ENCODE measurements at places on chromosomes 2 and 18.

GRCh38 chr2:66574701-66575624 is 140.0 kb downstream of the MEIS1 start:
- DNase-seq: peak; percentile 26

- DNase-seq: no peak
These were observed 608.5 kb downstream of the RNF144A start for GRCh38 chr2:7525746-7526145.

GRCh38 chr2:227717687-227718567 is at the start of gene SLC19A3:
Gene SLC19A3, minus strand, starts transcription at chr2:227718028. Its CDS starts 15,710 bp downstream, at chr2:227702318.
- no peak for DNase-seq

DNA sequence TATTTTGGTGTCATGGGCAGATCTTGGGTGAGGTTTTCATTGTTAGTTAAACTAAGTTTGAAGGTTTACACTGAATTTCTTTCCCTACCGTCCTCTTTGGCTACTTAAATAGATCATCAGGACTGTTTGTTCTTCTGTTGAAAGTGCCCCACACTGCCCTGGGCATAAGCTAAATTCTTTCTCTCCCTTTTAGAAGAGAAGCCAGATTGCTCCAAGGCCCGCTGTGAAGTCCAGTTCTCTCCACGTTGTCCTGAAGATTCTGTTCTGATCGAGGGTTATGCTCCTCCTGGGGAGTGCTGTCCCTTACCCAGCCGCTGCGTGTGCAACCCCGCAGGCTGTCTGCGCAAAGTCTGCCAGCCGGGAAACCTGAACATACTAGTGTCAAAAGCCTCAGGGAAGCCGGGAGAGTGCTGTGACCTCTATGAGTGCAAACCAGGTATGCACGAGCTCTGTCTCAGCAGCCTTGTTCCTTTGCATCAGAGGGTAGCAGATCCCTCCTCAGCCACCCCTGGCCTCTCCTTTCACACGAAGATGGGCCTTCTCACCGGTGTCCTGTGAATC is 85.6 kb downstream of the CRIM1 start:
- no peak for DNase-seq

DNA sequence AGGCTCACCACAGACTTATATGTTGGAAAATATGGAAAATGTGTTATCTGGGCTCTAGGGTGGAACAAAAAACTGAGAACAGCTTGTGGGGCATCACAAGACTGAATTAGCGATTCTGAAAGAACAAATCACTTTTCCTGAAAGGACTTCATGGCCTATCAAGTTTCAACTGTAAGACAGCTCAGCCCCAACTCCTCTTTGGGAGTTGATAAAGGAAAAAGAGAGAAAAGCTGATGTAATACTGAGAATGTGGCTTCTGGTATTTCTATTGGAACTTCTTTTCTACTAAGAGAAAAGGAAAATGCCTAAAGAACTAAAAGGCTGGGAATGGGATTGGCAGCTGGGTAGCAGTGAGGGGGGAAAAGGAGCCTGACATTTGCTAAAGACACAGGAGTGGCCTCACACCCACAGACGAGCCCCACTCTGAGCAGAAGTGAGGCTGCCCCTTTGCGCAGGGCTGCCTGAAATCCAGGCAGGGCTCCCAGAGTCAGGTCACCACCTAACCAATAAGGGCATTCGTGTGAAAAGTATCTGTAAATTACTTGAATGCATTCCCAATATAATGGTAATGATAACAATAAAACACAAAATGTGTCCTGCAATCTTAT is 75.6 kb downstream of the LRP2 start:
- DNase-seq: no peak

DNA sequence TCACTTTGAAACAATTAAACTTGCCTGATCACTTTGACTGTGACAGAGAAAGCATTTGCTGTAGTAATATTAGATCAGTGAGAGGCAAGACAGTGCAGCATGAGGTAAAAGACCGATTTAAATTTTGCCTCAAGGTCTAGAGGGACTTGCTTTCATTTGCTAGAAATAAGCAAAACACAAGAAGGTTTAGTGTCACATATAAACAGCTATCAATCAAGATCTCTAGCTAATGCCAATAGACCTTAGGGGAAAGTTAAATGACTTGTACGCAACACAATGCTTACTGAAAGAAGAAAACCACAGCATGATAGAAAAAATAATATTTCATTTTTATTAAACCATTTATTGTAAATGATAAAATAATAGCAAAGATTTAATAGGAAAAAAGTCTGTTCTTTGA is 113.5 kb downstream of the DSC3 start:
- no peak for DNase-seq

- DNase-seq: no peak
These were observed 63.1 kb upstream of the KLHL14 start for GRCh38 chr18:32835951-32836350.

GRCh38 chr2:138180692-138181386 is 216.6 kb downstream of the HNMT start:
- DNase-seq: no peak

DNA sequence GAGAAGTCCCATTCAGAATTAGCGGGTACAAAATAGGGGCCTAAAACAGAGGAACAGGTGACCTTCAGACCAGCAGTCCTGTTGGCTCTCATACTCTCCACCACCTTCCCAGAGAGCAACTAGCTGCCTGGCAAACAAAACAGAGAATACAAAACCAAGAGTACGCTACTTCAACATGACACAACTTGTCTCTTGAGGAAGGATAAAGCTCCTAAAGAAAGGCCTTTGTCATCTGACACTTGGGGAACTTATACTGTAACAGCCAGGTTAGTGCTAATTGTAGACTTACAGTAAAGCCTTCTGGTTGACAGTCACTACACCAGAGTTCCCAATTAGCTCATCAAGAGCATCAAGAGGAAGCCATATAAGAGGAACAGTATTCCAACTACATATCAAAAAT is 282.1 kb upstream of the NT5C1B start:
- no peak for DNase-seq

GRCh38 chr18:68533641-68534040 is 181.3 kb downstream of the TMX3 start:
- no peak for DNase-seq

DNA sequence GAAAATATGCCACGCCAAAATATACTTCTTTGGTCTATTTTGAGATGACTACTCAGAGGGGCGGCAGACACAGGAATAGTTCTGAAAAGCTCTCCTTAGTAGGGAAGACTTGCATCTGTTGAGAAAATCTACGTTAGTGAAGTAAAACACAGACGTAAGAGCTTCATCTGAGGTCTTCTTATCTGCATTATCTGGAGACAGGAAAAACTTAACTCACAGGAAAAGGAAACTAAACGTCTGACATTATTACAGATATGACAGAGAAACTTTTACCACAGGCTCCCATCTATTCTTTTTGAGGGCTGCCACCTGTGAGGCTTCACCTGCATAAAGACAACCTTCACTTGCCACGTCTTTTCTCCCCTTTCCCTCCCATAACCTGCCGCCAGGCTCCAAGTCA is 1295.7 kb downstream of the LRP1B start:
- no peak for DNase-seq

GRCh38 chr18:36652503-36652902 is 176.3 kb downstream of the TPGS2 start:
- DNase-seq: no peak

- no peak for DNase-seq
These were observed 43.4 kb downstream of the KANSL3 start for GRCh38 chr2:96594691-96595152.

- DNase-seq: no peak
These were observed 1.5 kb downstream of the CREB1 start for GRCh38 chr2:207531032-207531952.

- DNase-seq: no peak
These were observed 88.0 kb downstream of the COMMD1 start for GRCh38 chr2:61993422-61994024.

DNA sequence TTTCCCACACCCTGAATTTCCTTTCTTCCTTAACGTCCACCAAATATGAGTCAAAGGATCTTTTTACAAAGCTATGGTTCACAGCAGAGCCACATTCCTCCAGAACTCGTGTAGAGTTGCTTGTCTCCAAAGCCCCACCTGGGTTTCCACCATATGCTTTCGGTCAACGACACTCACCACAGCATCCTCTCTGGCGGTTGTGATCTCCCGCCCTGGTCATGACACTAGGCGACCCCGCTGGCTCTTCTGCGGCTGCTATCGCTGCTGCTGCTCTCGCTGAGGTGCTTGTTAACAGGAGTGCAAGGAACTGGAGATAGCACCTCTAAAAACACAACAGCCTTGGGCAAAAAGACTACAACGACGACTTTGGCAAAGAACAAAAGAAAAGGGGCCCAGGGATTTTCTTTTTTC is 340 bp downstream of the SLC40A1 start:
- DNase-seq: peak; percentile 72

- no peak for DNase-seq
These were observed 109.8 kb downstream of the NOL10 start for GRCh38 chr2:10579876-10580514.

Data from CMK (cell line).